ENCODE measurements at places on chromosomes 3 and 15. TPM values are rescaled to one million over a fixed set of nuclear protein-coding genes. Genes with fewer than 3 reads are reported as not detected.

Gene HDDC3
- total RNA-seq = 11.3 TPM

Gene FHIT
- total RNA-seq = 9.3 TPM

DNA sequence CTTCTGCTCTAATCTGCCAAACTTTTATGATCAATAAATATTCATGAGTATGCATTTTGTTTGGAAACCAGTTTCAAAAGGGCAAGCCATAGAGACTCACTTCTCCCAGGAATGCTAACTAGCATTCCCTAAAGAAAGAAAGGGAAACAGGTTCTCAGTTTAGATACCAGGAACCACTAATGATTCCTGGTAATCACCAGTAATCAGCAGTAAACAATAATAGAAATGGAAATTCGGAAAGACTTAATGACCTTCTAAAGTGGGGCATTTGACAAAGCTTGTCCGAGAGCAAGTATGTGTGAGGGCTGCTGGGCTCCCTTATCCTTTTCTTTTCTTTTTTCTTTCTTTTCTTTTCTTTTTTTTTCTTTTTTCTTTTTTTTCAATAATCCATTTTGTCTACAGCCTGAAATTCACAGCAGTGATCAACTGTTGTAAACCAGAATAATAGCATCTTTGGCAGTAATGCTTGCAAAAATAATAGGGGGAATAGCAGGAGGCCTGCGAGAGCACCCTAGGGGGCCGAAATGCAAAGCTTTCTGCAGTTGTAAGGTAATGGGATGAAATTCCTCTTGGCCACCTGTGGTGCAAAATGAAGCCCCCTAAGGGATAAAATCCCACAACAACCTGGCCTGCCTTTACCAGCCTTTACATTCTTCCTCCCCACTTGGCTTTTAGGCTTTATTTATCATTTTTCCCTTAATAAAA, 253.2 kb downstream of the ZPLD1 start:
- no peak for DNase-seq

- no peak for DNase-seq
Measured at GRCh38 chr15:95944661-95945255, 385.7 kb upstream of the NR2F2 start.

GRCh38 chr3:50318615-50319014, 3.9 kb downstream of the HYAL2 start:
- DNase-seq = no peak

- no peak for DNase-seq
Measured at GRCh38 chr3:69948246-69948862, 51.2 kb upstream of the SAMMSON start.

DNA sequence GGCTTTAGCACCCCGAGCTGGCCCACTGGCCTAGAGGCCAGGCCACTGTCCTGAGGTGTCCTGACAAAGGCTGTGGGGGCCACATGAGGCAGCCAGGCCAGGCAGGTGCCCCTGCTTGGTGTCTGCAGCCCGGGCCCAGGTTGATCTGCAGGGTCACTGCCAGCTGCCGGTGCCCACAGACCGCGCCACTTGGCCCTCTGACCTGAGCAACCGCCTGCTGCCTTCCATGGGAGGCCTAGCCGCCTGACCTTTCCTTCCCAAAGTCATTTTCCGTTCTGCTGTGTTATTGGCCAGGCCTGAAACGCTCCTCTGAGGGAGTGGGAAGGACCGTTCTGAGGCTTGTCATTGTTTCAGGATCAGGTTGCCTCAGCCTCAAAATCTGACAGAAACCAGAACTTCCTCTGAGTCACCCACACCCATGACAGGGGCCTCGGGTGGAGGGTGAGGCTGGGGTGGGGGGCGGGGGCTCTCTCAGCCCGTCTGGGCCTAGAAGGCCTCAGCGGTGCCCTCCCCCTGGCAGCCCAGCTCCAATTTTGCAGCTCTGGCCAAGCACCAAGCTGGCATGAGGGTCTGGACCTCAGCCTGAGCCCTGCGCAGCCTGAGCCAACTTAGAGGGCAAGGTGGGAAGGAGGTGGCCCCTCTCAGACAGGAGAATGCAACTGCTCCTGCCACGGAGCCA, 140.7 kb upstream of the MEF2A start:
- peak; percentile 21 for DNase-seq

DNA sequence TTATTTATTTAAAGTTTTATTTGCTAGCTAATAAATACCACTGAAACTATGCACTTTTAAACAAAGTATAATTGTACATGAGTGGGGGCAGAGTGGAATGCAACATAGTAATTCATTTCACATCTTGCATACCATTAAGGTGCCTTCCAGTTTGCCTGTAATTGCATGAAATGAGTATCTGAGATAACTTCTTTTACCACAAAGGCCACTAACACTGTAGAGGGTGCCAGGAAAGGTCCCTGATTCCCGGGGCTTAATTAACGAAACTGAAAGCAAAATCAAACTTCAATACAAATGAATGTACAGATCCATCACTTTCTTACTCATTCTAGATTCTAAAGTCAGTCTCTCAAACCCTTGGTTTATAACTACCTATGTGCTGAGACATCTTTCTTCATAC, 2.1 kb downstream of the CD47 start:
- no peak for DNase-seq

DNA sequence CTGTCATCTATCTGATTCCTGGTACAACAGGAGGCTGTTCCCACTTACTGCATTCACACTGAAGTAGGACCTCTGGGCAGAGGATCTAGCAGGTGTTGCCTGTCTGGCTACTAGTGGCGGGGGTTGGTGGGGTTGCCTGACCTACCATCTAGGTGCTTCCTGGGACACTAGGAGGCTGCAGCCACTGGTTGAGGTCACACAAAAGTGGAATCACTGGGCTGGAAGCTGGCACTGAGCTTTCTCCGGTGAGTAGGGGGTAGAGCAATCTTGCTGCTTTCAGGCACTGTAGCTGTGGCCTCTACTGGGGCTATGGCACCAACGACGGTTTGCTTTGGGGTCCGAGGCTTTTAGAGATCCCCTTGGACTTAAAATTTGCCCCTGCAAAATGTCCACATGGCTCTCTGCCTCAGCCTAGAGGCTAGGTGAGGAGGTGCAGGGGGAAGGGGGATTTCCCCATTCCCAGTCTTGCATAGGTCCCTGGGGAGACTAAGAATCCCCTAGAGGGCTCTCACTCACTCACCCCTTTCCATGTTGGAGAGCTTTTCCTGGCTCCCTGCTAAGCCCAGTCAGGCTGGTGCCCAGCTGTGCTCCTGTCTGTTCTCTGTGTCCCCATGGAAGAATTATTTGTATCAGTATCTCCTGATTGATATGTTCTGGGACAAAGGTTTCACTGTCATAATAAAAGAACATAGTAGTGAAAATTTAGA, 397.7 kb upstream of the EPHA6 start:
- no peak for DNase-seq

- no peak for DNase-seq
Measured at GRCh38 chr3:4525560-4526223, 32.5 kb downstream of the ITPR1 start.

Gene APOD
- total RNA-seq = 340 TPM

Gene LTK
- not detected for total RNA-seq

- no peak for DNase-seq
Measured at GRCh38 chr3:59261009-59261408, 211.2 kb upstream of the CFAP20DC start.

Gene CSTA
- total RNA-seq = 9.1 TPM

DNA sequence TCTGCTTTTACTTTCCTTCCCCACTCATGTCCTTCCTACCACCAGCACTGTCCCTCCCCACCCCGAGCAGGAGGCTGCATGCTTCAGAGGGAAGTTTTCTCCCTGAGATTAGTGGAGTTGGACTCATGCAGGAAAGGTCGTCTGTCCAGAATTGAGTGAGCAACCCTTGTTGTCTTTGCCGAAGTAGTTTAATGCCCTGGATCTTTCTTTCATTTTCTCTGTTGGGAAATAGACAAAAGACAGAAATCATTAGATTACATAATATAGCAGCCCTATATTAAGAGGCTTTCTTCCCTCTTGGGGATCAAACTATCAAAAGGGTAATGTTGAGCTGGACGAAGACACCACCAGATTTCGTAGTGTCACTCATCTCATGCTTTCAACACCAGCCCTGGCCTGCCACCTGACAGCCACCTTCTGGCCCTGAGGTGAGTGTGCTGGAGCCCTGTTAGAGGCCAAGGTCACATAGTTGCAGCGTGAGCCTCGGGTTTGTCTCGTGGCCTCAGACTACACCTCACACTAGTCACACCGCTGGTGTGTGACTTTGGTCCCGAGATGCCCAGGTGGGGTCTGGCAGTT, 231.0 kb downstream of the ITPR1 start:
- no peak for DNase-seq

GRCh38 chr3:33401781-33402180, 38.4 kb downstream of the UBP1 start:
- no peak for DNase-seq

DNA sequence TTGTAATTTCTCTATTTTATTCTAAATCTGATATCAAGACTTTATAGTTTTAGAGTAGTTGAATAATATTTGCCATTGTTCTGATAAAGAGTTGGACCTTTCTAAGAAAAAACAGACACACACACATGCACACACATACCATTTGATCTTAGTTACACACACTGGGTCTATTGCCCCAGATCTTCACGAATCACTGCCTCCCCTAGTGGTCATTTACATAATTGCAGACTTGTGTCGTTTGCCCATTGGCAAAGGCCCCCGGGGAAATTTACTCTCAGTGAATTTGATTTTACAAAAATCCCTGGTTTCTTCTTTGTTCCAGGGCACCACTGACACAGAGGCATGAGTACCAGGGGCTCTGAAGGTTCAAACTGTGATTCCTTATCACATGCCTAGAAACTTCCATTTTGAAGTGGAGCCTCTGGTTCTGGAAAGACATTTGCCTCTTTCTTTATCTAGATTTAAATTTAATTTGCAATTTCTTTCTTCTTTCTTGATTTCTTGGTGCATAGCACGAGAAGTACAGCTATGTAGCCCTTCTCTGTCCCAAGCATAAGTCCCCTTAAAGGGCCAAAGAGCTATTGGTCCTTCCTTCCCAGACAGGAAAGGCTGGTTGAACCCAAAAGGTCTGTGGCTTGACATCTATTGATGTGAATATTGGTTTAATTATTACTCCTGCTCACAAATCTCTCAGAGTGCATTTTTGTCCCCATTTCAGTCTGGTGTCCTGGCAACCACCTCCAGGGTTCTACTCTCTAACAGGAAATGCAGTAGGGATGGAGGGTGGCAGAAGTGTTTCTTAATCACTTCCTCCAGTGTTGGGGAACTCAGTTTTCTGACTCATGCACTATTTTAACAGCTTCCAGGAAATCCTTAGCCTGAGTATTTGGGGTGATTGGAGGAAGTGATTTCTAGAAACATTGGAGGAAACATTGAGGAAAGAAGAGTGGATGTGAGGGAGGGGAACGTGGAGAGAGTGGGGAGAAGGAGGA, 32.4 kb upstream of the SLC6A11 start:
- DNase-seq = no peak

GRCh38 chr3:4772171-4772804, 206.9 kb upstream of the BHLHE40 start:
- no peak for DNase-seq

GRCh38 chr3:195956577-195956976, 48.2 kb upstream of the TNK2 start:
- DNase-seq = no peak

- DNase-seq = no peak
Measured at GRCh38 chr3:52185837-52186236, 12.1 kb upstream of the ALAS1 start.

GRCh38 chr3:175484666-175485065, 625.5 kb downstream of the NAALADL2 start:
- no peak for DNase-seq

Gene TRAIP
- not detected for total RNA-seq

GRCh38 chr3:15261274-15261673, 55.2 kb downstream of the CAPN7 start:
- DNase-seq = no peak

GRCh38 chr3:69435274-69436265, 49.7 kb upstream of the FRMD4B start:
- no peak for DNase-seq

DNA sequence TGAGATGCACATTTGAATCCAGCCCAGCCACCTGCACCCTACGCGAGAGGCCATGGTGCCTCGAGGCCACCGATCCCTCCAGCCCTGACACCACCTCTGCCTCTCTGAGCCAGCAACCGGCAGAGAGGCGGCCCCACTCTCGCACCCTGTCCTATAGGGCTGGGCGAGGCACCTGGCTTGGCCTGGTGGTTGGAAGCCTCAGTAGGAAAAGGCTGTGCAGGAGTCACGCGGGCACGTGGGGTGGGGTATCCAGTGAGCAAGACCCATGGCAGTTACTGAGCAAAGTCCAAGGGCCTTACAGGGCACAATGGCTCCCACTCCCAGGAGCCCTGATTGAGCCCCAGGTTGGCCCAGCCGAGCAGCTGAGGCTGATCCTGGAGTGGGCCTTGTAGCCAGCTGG, 12.4 kb upstream of the DUSP7 start:
- no peak for DNase-seq

Gene FAM81A
- total RNA-seq = 0.93 TPM

Gene TADA3
- total RNA-seq = 55.8 TPM

DNA sequence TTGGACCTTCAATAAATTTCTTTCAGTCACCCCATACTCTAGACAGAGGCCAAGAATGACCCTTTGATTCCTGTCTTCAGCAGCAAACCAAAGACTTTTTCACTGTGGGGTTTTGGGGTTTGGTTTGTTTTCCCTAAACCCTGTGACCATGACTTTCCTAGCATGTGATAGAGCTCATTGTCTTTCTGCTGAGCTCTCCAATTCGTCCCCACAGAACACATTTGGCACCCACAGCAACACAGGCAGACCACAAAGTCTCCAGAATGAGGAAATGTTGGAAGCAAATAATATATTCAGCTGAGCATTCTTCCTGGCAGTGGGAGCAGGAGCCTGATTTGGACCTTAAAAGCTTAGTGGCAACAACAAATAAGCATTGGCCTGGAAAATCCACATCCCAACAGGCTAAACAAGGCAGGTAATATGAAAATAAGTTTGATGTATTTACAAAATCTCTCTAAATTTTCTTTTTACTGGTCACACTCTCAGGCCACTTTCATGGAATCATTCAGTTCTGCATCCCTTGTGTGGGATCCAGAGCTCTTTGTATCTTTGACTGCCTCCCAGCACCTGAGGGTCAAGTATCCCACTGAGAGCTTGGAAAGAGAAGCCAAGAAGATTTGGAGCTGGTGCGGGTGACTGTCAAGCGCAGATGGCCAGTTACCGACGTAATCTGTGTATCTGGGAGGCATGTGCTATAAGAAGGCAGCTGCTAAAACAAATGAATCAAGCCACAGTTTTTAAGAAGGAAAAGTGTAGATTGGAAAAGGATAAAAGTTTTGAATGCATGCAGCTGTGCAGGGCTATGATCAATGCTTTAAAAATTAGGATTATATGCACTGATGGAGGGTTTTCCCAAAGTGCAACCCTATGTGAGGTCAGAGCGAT, 36.5 kb upstream of the CPB1 start:
- no peak for DNase-seq

Measured in omental fat pad (tissue), 4 donors.